Activated CD8-positive, alpha-beta T cell treated with anti-CD3 and anti-CD28 coated beads for 36 hours (primary cell): ENCODE measurements at places on chromosomes 7 and 10. TPM values are rescaled to one million over a fixed set of nuclear protein-coding genes. Genes with fewer than 3 reads are reported as not detected.

- peak; percentile 36 for DNase-seq
These were observed 11.5 kb upstream of the KLRG2 start for GRCh38 chr7:139494835-139495579.

DNA sequence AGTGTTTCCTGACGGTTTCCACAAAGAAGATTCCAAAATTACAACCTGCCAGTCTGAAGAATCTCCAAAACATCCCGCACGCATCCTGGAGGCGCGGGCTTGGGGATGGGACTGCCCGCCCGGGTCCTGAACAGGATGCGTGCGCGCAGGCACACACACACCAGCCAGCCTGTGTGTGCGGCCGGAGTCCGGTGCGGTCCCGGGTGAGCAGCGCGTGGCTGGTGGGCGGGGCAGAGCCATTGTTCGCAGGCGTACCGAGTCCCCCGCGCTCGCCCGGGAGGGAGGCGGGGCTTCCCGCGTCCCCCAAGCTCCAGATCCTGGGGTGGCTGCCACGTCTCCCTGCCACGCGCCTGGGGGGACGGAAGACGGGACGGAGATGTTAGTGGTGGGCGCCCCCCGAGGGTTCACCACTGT lies 675 bp upstream of the SCD start:
- DNase-seq = peak; percentile 91

DNA sequence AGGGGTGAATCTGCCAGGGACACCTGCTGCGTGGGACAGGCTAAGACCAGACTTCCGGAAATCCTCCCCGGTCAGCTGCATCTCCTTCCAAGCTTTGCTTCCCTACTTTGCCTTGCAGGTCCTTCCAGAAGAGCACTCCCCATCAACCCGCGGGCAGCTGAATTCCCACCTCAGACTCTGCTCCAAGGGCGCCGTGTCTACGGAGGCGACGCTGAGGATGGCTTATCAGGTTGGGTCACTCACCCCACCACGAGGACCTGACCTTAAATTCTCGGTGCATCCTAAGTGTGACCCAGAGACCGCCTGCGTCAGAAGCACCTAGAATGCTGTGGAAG lies 78.9 kb upstream of the KMT2C start:
- DNase-seq = no peak

DNA sequence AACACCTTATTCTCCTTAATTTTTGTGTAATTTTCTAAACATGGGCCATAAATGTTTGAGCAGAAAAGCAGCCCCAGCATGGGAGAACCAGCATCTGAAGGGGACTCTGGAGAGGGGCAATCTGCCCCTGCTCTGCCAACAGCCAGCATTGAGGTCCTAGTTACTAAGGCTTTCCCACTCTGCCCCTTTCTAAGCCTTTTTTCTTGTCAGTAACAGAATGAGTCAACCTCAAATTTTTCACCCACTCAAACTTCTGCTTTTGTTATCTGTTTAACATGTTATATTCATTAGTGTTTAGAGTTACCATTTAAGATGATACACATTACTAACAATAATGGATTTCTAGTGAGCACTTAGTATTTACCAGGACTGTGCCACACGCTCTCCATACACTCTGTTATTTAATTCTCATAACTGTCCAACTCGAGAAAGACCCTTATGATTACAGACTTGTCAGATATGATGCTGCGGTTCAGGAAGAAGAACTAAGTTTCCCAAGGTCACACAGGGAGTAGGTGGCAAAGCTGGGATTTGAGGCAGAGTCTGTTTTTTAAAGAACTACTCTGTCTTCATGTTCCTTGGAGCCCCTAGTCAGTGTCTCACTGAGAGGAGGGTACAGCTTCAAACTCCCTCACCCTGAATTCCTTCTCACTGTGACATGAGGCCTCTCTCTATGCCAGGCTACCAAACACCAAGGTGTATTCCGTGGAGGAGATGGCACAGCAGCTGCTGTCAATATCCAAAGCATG lies 19.9 kb upstream of the GPAM start:
- DNase-seq = no peak

GRCh38 chr7:132169730-132170129 lies 406.5 kb downstream of the PLXNA4 start:
- DNase-seq = no peak

DNA sequence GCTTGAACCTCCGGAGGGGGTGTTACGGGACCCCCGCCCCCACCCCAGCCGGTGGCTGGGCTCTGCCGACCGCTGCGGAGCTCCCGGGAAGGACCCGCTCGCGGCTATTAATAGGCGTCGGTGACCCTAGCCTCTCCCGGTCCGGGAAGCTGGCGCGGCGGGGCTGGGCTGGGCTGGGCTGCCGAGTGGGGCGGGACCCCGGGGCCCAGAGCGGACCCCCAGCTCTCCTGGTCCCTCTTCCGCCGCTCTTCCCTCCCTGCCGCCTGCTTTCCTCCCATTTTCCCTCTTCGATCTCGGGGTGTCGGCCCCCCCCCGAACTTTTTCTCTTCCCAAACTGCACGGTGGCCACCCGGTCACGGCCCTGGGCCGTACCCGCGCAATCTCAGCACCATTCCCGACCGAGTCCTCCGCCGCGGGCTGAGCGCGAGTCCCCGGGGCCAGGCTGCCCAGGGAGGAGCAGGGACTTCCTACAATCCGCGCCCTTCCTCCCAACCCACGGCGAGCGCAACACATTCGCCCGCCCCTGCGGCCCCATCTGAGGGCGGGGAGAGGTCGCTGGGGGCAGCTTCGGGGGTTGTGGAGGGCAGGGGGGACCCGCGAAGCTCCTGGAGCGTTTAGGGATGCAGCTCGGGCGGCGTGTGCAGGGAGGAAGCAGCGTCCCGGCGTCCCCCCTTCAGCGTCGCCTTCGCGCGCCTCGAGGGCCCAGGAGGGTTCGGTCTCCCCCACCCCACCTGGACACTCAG lies 3.1 kb upstream of the ELFN1 start:
- peak; percentile 10 for DNase-seq

GRCh38 chr7:138606236-138606635 lies 94.9 kb downstream of the SVOPL start:
- DNase-seq = no peak

Gene MMD2
- not detected for total RNA-seq

Gene MEIG1
- 0.79 TPM for total RNA-seq

Gene SORCS3
- not detected for total RNA-seq

Gene CCDC3
- total RNA-seq = not detected
